NCI-H510A treated with DMSO at 0.1 percent for 48 hours (cell line): ENCODE measurements at places on chromosomes 7 and 10.

DNA sequence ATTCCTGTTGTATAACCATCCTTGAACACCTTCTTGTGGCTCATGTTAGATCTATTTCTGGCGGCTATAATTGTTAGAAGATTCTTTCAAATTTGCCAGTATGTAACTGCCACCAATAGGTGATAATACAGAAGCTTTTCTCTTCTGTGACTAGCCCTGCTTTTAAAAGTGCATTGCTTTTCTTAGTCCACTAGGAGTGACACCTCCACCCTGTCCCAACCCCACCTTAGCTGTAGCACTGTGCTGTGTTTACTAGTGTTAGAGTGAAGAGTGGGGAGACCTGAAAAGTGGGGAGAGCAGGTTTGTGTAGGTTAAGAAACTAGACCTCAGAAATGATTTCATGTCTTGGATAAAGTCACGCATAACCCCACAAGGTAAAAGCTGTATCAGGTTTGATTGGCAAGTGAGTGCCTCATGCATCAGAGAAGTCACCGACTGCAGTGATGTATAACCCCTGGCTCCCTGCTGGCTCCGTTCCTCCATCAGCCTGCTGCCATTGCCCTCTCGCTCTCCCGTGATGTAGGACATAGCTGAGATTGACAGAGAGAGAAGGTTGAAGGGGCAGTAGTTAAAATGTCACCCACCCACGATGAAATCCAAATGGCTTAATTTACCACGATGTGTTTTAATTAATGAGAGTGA is 12.5 kb downstream of the NPVF start:
- no peak for DNase-seq

- no peak for DNase-seq
These were observed 14.7 kb downstream of the SHH start for GRCh38 chr7:155797262-155798250.

DNA sequence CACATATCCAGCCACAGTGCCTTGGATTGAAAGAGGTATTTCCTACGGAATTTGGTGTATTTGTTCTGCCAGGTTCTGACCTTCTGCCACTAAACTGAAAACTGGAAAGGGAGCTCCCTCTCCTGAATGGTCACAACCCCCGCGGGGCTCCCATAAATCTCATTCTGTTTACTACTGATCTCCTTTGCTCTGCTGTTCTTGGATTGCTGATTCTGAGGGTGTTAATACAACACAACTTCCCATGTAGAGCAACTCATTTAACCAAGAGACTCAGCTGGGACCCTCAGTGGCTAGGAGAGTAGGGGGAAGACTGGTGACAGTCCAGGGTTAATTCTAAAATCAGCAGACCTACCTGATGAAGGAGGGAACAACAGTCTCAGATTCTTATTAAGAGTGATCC is 662.9 kb downstream of the INHBA start:
- no peak for DNase-seq

DNA sequence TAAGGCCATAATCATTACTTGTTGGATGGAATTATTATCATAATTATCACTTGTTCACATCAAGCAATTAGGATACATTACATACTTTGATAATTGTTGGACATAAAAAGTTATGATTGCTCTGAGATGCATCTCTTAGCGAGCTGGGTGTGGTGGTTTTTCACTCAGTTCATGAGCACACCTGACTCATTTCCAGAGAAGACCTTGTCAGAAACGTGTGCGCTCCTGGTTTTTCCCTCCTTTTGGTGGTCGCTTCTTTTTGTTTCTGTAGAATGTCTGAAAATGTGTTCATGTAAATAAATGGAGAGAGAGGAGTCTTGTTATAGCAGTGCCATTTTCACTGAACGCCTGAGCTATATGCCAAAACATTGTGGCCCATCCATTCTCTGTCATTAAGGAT is 141.3 kb downstream of the PAXIP1 start:
- DNase-seq: no peak

- no peak for DNase-seq
These were observed 23.8 kb downstream of the PFKP start for GRCh38 chr10:3090914-3091787.

DNA sequence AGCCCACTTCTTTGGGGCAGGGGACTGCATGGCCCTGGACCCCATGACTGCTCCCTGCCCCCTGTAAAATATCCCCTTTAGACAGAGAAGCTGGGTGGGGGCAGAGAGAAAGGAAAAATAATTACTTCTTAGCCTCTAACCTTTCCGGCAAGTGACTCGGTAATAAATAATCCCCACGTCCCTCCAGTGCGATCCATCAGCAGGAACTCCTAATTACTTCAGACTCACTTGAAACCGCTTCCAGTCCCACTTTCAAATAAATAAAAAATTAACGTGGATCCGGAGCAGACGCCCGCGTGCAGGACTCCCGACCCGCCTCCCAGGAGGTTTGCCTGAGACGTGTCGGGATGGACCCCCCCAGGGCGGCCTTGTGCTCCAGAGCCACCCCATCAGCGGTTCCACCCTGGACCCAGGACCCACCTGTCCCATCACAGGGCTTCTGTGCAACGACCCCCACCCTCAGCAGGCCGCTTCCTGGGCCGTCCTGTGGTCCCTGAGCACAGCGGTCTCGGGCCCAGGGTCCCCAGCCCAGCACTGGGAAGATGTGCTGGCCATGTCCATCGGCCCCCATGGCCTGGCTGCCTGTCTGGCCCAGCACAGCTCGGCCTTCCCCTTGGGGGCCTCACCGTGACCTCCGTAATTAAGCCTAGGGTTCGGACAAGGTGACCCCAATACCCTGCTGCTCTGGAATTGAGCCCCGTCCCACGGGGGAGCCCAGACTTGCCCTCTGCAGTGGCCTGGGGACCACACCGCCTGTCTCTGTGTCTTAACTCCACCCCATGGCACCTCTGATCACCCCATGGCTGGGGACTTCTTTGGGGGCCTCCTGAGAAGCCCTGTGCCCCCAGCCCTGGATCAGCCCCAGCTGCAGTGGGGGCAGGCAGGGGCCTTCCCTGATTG is 108.0 kb downstream of the UNCX start:
- DNase-seq: no peak

DNA sequence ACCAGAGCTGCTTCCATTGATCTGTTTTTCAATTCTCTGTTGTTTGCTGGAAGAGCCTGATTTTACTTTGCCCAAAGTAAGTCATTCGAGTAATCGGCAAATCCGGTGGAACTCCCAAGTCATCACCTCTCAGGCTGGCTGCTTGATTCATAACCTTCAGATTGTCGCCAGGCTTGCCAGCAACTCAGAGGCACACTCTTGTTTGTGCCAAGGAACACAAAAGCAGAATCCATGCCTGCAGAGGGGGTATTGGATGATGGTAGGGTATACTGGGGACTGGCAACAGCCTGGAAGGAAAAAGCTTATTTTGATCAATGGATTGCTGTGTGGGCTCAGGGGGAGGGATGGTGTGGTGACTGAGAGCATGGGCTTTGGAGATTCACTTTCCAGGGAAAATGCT is 542.4 kb downstream of the SORCS3 start:
- DNase-seq: no peak

DNA sequence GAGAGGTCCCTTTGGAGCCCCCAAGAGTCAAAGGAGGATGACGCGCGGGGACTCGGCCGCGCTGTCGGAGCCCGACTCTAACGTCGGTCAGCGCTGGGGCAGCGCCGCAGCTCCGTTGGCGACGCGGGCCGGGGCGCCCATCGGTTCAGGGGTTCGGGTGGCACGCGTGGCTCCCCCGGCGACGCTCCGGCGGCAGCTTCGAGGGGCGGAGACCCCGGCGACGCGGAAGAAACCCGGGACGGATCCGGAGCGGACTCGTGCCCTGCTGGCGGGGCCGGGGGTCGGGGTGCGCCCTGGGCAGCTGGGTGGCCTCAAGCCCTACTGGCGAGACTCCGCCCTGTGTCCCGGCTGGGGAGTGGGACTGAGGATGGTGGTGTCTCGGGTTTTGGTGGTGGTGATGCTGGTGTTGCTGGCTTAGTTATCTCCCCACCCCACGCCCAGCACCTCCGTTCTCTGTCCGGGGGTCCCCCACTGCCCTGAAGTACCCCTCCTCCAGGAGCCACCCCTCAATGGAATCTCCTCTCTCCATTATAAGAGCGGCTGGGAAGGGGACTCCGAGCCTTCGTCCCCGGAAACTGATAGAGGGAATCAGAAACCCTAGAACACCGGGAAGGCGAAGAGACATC is at the start of gene NAT16:
Gene NAT16 (minus strand): TSS at position 164 of the 626 bp plus-strand sequence. CDS start 5,486 bp downstream, outside the sequence.
- no peak for DNase-seq

DNA sequence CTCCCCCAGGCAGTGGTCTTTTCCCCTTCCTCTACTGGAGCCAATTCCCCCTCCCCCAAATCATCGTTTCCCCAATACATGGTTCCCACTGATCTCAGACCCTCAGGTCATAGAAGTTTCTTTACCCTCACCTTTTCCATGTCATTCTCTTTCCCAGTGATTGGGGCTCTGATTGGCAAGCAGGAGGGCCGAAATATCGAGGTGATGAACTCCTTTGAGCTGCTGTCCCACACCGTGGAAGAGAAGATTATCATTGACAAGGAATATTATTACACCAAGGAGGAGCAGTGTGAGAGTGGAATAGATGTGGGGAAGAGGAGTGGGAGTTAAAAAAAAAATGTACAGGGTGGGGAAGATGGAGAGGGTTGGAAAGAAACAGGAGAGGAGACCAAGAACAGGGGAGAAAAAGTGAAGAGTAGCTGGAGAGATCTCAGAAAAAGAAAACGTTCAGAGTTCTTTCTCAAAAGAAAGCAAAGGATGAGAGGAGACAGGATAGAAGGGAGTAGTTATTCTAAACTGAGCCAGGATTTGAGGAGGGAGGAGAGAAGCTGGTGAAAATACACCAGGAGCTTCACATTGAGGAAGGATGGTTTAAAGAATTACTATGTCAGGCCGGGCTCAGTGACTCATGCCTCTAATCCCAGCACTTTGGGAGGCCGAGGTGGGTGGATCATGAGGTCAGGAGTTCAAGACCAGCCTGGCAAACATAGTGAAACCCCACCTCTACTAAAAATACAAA is 858 bp downstream of the COPS6 start:
- DNase-seq: no peak
